Mesenchymal stem cell (in vitro differentiated cells and primary cell): ENCODE measurements at places on chromosomes 5 and 9.

- no peak for DNase-seq
- H3K36me3 ChIP-seq, result no peaks in the 10 kb centered on the region
- peaks cover 4% of the 10 kb centered on the region for H3K4me1 ChIP-seq
- H3K4me3 ChIP-seq, result no peak overlapping the region
- H3K27ac ChIP-seq, result no peak overlapping the region
- H3K27me3 ChIP-seq, result no peaks in the 10 kb centered on the region
These were observed 394.5 kb downstream of the ARHGEF28 start for GRCh38 chr5:74020503-74020902.

- H3K4me3 ChIP-seq, result no peak overlapping the region
- H3K36me3 ChIP-seq, result no peaks in the 10 kb centered on the region
- no peak for DNase-seq
- H3K27me3 ChIP-seq, result no peaks in the 10 kb centered on the region
These were observed 1.1 kb upstream of the AKNA start for GRCh38 chr9:114388764-114389375.

DNA sequence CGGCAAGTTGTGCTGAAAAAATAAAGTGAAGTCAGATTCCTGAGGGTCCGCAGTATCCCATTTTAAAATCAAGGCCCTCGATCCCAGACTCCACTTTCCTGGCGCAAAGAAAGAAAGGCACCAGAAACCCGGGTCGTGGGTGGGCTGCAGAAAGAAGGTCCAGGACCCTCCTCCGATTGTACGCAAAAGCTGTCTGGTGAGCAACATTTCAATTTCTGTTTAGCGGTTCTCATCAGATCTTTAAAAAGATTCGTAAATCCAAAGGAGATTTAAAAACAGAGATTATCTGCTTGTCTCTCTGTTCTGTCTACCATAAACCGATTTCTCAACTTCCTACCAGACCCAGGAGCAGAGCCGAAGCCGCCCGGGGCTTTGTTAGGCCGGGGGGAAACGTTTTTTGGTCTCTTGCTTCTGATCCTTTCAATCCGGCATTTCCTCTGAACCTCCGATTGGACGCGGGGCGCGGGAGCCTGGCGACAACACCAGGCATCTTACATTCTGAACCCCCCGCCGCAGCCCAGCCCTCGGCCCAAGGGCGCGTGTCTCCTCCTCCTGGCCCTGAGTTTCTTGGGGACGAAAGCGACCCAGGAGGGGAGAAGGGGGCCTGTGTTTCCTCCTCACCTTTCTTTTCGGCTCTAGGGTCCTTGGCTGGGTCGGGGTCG lies 746 bp downstream of the NKX2-5 start:
- H3K36me3 ChIP-seq, result no peaks in the 10 kb centered on the region
- H3K4me1 ChIP-seq, result peaks cover 28% of the 10 kb centered on the region
- peaks cover 99% of the 10 kb centered on the region for H3K27me3 ChIP-seq
- peak overlapping the region; percentile 26 for H3K4me3 ChIP-seq
- DNase-seq, result peak; percentile 57
- H3K27ac ChIP-seq, result no peak overlapping the region

DNA sequence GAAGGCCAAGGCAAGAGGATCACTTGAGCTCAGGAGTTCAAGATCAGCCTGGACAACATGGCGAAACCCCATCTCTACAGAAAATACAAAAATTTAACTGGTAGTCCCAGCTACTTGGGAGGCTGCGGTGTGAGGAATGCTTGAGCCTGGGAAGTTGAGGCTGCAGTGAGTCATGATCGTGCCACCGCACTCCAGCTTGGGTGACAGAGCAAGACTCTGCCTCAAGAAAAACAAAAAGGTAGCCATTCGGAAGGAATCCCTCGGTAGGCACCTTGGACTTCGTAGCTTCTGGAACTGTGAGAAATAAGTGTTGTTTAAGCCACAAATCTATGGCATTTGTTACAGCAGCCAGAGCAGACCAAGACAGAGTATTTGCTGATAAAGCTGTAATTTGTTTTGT lies 174.2 kb downstream of the DCP2 start:
- no peaks in the 10 kb centered on the region for H3K27me3 ChIP-seq
- H3K4me3 ChIP-seq, result no peak overlapping the region
- H3K27ac ChIP-seq, result no peak overlapping the region
- H3K36me3 ChIP-seq, result no peaks in the 10 kb centered on the region

- no peak overlapping the region for H3K4me3 ChIP-seq
- H3K36me3 ChIP-seq, result no peaks in the 10 kb centered on the region
- DNase-seq, result no peak
- H3K27me3 ChIP-seq, result no peaks in the 10 kb centered on the region
- no peak overlapping the region for H3K27ac ChIP-seq
- H3K4me1 ChIP-seq, result peaks cover 4% of the 10 kb centered on the region
These were observed 325.7 kb upstream of the WWC1 start for GRCh38 chr5:167965710-167966109.

DNA sequence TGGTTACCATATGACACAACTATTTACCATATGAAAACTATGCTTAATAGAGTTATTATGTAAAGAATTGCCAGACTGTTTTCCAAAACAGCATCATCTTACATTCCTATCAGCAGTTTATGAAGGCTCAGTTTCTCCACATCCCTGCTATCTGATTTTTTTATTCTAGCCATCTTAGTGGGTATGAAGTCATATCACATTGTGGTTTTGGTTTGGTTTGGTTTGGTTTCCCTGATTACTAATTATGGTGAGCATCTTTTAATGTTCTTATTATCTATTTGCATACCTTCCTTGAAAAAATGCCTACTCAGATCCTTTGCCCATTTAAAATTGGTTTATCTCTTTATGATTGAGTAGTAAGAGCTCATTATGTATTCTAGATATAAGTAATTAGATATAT lies 199.4 kb upstream of the NFIL3 start:
- DNase-seq, result no peak
- H3K27me3 ChIP-seq, result peaks cover 5% of the 10 kb centered on the region
- no peaks in the 10 kb centered on the region for H3K36me3 ChIP-seq

GRCh38 chr5:97531549-97531948 lies 348.5 kb upstream of the RIOK2 start:
- no peak for DNase-seq
- no peaks in the 10 kb centered on the region for H3K36me3 ChIP-seq
- H3K4me1 ChIP-seq, result peaks cover 4% of the 10 kb centered on the region
- no peaks in the 10 kb centered on the region for H3K27me3 ChIP-seq
- H3K4me3 ChIP-seq, result no peak overlapping the region
